IPS DF 6.9 (cell line): ENCODE measurements at places on chromosomes 1 and 21.

GRCh38 chr1:53330819-53331218 lies 2.9 kb upstream of the LRP8 start:
- no peak for DNase-seq

GRCh38 chr1:64848136-64848535 lies 103.3 kb downstream of the RAVER2 start:
- no peak for DNase-seq

GRCh38 chr1:64505232-64505943 lies 35.5 kb downstream of the CACHD1 start:
- no peak for DNase-seq

DNA sequence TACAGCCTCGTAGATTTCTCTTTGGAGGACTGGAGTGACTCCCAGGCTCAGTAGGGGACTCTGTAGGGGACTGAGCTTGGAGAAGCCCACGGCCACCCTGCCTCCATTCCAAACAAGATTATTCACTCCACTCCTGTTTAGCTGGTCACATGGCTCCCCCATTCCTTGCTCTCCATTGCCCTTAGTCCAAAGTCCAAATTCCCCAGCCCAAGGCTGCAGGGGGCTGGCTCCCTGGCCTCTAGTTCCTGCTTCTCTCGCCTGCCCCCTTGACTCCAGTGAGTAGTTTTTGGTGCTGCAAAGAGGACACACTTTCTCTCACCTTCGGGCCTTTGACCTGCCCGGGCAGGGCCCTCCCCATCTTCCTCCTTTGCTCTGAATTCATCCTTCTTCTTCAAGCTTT lies 403.3 kb downstream of the KIF26B start:
- no peak for DNase-seq

- DNase-seq: no peak
Measured at GRCh38 chr1:113912594-113913311, 7.6 kb downstream of the DCLRE1B start.

DNA sequence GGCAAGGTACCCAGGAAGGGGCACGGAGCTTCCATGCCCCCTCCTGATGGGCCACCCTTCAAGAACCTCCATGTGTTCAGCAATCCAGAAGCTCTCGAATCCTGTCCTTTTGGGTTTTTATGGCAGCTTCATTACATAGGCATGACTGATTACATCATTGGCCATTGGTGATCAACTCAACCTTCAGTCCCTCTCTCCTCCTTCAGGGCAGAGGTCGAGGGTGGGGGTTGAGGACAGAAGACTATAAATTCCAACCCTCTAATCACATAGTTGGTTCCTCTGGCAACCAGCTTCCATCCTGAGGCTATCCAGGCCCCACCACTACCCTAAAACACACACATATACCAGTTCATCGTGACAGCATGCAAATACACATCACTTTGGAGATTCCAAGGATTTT lies 135.7 kb downstream of the ZNF281 start:
- DNase-seq: no peak

GRCh38 chr1:116794804-116795481 lies 40.7 kb downstream of the CD2 start:
- no peak for DNase-seq

DNA sequence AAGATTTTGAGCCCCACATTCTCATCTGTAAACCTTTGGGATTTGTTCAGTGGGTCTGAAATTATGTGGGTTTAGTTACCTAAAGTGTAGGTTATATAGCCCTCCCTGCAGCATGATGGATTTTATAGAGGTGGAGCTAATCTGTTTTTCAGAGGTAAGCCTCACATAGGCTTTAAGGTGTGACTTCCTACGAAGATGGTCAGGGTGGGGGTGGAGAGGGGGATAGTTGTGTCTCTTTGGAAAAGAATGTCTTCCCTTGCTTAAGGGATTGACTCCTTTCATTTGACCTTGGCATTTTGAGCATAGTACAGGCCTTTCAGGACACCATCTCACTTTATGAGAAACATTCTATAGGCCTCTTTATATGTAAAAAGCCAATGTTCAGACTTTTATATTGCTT lies 3.4 kb downstream of the CACHD1 start:
- DNase-seq: no peak

- no peak for DNase-seq
Measured at GRCh38 chr1:220787069-220787619, 431 bp downstream of the MTARC1 start.

DNA sequence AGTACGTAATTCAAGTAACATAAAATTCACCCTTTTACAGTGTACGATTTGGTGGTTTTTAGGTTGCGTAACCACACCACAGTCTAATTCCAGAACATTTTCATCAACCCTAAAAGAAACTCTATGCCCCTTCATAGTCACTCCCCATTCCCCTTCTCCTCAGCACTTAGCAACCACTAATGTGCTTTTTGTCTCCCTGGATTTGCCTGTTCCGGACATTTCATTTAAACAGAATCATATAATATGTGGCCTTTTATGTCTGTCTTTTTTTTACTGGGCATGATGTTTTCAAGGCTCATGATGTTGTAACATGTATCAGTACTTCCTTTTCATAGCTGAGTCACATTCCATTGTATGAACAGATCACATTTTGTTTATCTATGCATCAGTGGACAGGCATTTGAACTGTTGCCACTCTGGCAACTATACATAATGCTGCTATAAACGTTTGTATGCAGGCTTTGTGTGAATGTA lies 20.8 kb downstream of the OBSCN start:
- no peak for DNase-seq

DNA sequence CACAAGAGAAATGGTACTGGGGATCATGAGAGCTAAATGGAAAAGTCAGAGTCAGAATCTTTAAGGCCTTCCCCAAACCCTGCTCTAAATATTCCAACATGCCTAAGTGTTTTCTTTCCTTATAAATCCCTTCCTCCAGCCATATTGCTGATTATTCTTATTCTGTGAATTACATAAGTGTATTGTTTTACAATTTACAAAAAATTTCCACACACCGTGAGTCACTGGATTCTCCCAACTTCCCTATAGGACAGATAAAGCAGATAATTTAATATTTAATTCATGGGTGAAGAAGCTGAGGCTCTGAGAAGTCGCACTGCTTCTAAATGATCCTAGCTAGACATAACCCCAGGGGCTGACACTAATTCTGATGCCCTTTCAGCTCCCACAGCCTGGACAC lies 243.3 kb upstream of the JUN start:
- no peak for DNase-seq

DNA sequence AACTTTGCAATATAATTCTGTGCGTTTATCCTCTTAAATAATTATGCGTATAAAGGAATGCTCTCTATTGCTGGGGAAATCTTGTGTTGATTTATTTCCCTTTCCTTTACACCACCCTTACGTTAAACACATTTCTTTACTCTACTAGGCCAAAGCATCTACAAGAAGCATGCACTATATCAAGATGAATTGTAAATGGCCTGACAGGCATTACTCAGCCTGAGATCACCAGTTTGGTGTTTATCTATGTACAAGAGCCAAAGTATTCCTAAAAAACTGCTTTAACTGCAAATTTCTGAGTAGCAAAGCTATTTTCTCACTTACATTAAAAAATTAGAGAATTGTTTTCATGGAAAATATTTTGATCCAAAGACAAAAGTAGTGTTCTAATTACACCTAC lies 114.8 kb downstream of the TYW3 start:
- no peak for DNase-seq

GRCh38 chr1:159980076-159980475 lies 26.0 kb upstream of the SLAMF9 start:
- no peak for DNase-seq

- no peak for DNase-seq
Measured at GRCh38 chr1:1626207-1627141, 5.5 kb upstream of the MMP23B start.

DNA sequence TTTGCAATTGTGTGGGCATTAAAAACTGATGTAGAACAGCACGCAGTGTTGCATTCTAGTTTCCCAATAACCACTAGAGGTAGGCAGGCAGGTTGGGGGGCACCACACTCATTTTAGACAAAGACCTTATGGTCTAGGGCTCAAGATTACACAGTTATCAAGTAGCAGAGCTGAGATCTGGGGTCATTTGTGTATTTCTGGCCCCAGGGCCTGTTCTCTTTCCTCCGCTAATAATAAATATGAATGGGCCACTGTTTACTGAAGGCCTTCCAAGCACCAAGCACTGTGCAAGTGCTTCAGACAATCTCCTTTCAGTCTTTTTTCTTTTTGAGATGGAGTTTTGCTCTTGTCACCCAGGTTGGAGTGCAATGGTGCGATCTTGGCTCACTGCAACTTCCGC lies 23.9 kb downstream of the LDLRAD2 start:
- no peak for DNase-seq

DNA sequence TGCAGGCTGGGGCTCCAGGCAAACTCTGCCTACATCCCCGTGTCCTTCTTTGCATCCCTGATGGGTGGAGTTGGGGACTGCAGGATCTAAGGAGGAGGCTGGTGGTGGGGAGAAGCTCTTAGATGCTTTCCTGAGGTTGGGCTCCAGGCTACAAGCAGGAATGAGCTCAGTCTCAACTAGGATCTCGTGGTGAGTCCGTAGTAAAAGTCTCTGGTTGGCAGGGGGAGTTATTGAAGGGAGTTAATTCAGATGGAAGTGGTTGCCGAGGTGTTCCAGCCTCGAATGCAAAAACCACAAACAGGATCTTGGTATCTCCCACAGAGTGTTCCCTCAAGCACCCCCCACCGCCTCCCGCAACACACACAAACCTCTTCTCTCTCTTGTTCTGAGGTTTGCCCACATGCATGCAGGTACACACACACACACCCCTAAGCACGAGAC lies 35.0 kb downstream of the TMCC2 start:
- no peak for DNase-seq

- DNase-seq: no peak
Measured at GRCh38 chr1:8004113-8004802, 21.9 kb downstream of the ERRFI1 start.

- no peak for DNase-seq
Measured at GRCh38 chr1:36365381-36365780, 20.3 kb downstream of the STK40 start.

GRCh38 chr1:245108909-245109308 lies 45.9 kb upstream of the KIF26B start:
- no peak for DNase-seq

DNA sequence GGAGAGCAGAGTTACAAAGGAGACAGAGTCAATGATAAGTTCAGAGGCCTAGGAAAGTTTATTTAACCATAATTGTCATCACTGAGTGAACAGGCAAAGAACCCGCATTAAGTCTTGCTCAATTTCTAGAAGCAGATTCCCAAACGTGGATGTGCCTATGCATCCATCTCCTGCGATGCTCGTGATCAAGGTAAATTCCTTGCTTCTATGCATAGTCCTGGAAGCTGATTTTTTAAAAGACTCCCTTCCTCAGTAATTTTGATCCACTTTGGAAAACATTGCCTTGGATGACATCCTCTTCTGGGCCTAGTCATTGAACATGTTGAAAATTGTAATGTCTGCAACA lies 116.4 kb downstream of the TNFSF18 start:
- DNase-seq: no peak

DNA sequence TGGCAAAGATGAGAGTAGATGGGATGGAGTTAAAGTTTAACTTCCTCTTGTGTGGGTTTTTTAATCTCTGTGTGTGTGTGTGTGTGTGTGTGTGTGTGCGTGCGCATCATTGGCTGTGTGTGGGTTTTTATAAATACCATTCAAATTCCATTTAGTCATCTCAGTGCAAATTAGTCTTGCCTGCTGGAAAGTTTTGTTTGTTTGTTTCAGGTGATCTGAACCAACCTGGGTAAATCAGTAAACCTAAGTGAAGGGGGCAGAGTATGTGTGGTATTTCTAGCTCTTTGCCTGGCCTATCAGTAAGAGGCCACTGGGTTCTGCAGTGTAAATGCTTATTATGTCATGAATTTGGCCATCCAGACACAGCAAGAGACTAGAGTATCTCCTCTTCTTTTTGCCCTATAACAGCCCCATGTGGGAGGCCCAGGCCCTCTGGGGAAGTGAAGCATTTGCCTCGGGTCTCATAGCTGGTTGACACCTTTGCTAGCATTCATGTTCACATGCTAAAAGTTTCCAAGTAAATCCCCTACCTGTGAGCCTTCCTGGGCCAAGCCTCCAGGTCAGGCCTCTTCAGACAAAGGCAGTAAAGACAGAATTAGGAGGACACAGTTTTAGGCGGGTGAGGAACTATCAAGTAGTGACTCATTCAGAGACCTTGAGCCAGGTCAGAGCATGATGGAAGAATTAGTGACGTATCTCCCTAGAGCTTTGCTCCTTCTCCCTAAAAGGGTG lies 14.7 kb downstream of the INTS3 start:
- DNase-seq: no peak

DNA sequence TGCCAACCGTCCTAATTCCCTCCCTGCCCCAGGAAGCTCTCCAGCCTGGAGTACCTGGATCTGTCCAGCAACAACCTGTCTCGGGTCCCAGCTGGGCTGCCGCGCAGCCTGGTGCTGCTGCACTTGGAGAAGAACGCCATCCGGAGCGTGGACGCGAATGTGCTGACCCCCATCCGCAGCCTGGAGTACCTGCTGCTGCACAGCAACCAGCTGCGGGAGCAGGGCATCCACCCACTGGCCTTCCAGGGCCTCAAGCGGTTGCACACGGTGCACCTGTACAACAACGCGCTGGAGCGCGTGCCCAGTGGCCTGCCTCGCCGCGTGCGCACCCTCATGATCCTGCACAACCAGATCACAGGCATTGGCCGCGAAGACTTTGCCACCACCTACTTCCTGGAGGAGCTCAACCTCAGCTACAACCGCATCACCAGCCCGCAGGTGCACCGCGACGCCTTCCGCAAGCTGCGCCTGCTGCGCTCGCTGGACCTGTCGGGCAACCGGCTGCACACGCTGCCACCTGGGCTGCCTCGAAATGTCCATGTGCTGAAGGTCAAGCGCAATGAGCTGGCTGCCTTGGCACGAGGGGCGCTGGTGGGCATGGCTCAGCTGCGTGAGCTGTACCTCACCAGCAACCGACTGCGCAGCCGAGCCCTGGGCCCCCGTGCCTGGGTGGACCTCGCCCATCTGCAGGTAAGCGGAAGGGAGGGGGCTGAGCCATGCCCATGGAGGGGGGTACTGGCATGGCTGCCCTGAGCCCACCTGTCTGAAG lies 16.5 kb downstream of the PODN start:
- no peak for DNase-seq

DNA sequence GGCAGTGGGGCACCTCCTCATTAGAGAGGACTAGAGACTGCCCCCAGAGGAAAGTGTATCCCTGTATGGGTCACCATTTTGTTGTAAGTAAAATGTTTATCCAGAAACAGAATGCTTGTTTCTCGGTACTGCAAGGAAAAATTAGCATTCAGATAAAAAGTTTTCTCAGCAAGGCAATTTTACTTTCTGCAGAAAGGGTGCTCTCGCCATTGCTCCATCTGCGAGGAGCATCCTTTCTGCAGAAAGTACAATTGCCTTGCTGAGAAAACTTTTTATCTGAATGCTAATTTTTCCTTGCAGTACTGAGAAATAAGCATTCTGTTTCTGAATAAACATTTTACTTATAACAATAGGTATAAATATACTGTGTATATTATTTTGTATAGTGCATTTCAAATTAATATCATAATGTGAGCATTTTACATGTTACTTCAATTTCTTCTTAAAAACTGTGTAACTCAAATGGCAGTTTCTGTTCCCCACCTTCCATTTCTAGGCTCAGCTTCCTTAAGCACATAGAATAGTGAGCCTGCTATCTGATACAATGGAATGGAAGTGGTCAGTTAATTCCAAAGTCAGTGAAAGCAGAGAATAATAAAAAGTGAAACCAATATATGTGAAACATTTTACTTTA lies 76.5 kb upstream of the DESI2 start:
- DNase-seq: no peak
